ENCODE measurements at places on chromosomes 7 and 10.

DNA sequence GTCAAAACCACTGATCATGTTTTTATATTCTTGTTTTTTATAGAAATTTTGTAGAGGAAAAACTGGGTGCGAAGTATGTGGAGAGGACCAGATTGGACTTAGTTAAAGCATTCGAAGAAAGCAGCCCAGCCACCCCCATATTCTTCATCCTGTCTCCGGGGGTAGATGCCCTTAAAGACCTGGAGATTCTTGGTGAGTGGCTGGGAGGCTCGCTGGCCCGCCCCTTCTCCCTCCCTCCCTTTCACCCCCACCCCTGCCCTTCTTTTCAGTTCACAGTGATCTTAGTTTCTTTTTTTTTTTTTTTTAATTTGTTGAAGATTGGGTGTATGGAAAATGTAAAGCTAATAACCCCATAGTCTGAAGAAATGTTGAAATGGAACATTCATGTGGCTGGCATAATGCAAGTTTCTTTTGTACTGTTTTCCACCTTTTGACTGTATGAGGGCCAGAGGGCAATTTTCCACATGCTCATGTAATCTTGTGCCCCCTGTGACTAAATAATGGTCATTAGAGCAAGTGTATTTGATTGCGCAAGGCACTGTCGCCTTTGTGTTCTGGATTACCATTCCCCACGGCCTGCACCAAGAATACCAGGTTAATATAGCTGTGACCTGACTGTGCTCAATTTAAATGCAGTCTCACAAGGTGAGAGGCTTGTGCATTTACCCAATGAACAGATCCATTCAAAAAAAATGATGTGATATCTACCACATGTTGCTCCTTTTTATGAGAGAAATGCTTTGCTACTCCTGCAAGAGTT is 77.7 kb downstream of the CDCA7L start:
- no peaks in the 10 kb centered on the region for H3K27me3 ChIP-seq
- H3K4me1 ChIP-seq = peaks cover 12% of the 10 kb centered on the region
- H3K4me3 ChIP-seq = no peak overlapping the region
- DNase-seq = no peak
- no peaks in the 10 kb centered on the region for H3K36me3 ChIP-seq

DNA sequence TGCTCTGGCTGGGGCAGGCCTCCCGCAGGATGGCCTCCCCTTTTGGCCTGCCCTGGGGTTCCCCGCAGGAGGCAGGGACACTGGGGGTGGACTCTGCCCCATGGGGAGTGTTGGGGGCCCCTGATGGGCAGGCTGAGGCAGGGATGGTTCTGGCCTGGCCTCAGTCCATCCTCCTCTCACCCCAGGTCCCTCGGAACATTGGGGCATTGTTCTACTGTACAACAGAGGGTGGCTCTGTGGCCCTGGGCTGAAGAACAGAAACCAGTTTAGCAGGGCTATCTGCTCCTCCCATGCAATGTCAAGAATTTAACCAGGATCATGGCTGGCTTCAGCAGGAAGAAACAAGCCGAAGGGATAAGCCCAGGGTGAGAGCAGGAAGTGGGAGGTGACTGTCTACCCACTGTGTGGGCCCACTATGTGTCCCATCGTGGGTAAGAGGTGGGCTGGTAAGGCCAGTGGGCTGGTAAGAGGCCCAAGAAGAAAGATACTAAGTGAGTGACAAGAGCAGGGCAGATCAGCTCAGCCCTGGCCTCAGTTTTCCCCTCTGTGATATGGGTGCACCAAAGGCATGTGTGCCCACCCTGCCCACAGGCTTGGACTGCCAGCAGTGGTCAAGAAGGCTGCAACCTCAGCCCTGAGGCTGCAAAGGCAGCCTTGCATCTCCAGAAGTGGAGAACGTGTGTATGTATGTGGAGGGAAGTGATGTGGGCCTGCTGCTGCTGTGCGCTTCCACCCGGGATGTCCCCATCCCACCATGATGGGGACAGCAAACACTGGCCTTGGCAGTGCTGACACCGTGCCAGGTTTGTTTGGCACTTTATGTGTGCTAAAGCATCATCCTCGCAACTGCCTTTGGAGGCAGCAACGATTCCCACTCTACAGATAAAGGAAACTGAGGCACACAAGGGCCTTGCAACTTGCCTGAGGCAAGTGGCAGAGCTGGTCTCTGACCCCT is 138.9 kb downstream of the SH3PXD2A start:
- no peaks in the 10 kb centered on the region for H3K36me3 ChIP-seq
- no peak overlapping the region for H3K4me3 ChIP-seq
- H3K27ac ChIP-seq = peak overlapping the region; percentile 85
- no peaks in the 10 kb centered on the region for H3K27me3 ChIP-seq
- H3K4me1 ChIP-seq = peaks cover 30% of the 10 kb centered on the region
- DNase-seq = peak; percentile 78

- H3K36me3 ChIP-seq = no peaks in the 10 kb centered on the region
- H3K27ac ChIP-seq = no peak overlapping the region
- H3K27me3 ChIP-seq = no peaks in the 10 kb centered on the region
- H3K4me1 ChIP-seq = peaks cover 20% of the 10 kb centered on the region
- DNase-seq = no peak
- no peak overlapping the region for H3K4me3 ChIP-seq
Measured at GRCh38 chr10:78761311-78761781, 307.4 kb upstream of the ZMIZ1 start.

- no peaks in the 10 kb centered on the region for H3K27me3 ChIP-seq
- H3K36me3 ChIP-seq = peaks cover 3% of the 10 kb centered on the region
- H3K4me1 ChIP-seq = peaks cover 30% of the 10 kb centered on the region
- no peak overlapping the region for H3K27ac ChIP-seq
- no peak overlapping the region for H3K4me3 ChIP-seq
Measured at GRCh38 chr7:27094304-27095049, 1.3 kb downstream of the HOXA1 start.

DNA sequence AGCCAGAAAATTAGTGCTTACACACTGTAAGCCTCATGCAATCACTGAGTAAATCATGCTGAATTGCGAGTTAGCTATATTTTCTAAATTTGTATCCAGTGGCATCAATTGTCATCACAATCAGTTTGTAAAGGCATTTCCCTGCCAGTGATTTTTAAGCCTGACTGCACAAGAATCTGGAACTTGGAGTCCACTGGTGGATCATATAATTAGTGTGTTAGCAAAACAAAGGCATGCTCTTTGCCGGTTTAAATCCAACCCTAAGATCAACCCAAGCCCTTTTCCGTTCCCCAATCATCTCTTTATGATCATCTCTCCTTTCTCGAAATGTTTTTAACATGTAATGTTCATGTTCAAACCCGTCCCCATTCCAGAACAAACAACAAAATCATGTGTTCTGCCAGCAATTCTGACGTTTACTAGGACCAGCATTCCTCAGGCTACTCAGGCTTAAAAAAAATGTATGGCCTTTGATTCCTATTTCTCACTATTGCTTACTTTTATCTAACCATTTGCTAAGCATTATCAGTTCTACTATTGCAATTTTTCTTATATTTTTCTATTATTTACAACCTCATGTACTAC is 649.2 kb downstream of the SORCS1 start:
- no peak for DNase-seq
- H3K4me3 ChIP-seq = no peak overlapping the region

DNA sequence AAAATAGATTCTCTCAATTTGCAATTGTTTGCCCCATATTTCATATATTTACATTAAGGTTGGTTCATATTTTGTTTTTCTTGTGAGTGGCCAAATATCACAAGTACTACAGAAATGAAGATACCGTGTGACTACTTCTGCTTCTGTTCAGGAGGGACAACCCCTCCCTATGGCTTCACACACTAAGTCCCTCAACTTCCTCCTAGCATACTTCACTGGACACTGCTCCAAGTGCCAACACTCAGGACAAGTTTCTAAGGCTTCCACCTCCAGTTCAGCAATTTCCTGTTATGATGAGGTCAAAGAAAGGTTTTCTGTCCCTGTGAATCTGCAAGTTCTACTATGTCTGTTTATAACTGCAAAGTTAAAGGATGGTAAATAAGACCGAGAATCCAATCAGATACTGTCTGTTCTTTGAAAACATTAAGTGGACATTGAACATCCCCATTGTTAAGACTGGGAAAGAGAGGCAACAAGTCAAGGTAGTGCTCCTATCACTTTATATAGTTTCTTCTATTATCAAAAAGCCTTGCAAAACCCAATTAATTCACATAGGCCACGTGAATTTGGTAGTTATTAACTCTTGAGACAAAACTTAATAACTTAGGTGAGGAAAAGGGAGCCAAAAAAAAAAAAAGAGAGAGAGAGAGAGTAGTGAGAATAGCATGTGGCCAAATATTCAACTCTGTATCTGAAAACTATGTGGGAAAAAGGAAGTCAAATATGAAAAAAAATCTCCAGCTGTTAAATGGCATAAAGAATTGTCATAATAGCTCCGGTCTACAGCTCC is 81.3 kb upstream of the DKK1 start:
- no peaks in the 10 kb centered on the region for H3K27me3 ChIP-seq
- DNase-seq = peak; percentile 46
- no peaks in the 10 kb centered on the region for H3K36me3 ChIP-seq

DNA sequence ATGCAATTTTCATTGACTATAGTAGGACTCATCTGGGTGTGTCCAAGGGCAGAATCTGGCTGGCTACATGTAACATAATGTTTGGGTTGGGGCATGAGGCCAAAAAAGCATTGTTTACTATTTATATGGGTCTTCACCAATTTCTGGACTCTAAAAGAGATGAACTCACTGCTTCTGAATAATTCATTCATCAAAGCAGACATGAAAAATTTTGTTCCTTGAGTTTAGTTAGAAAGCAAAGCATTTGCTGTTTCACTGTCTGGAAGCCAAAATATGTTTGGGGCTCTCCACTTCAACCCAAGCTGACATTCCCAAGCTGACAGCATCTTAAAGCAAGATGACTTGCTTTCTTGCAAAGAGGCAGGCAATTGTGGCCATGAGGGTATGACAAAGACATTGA is 670.6 kb downstream of the SUGCT start:
- peaks cover 24% of the 10 kb centered on the region for H3K4me1 ChIP-seq
- no peaks in the 10 kb centered on the region for H3K27me3 ChIP-seq
- H3K4me3 ChIP-seq = no peak overlapping the region
- H3K27ac ChIP-seq = no peak overlapping the region
- peak; percentile 31 for DNase-seq

GRCh38 chr7:28672397-28672797 is 260.1 kb downstream of the CREB5 start:
- H3K4me3 ChIP-seq = no peak overlapping the region
- H3K27ac ChIP-seq = no peak overlapping the region
- no peaks in the 10 kb centered on the region for H3K36me3 ChIP-seq
- H3K4me1 ChIP-seq = peaks cover 26% of the 10 kb centered on the region

GRCh38 chr7:128829391-128830166 is 627 bp upstream of the FLNC start:
- peak; percentile 77 for DNase-seq
- peak overlapping the region; percentile 23 for H3K27ac ChIP-seq
- H3K4me3 ChIP-seq = peak overlapping the region; percentile 65
- no peaks in the 10 kb centered on the region for H3K36me3 ChIP-seq
- peaks cover 64% of the 10 kb centered on the region for H3K4me1 ChIP-seq
- no peaks in the 10 kb centered on the region for H3K27me3 ChIP-seq

GRCh38 chr7:755413-755805 is 28.3 kb upstream of the PRKAR1B start:
- H3K36me3 ChIP-seq = peaks cover 29% of the 10 kb centered on the region
- no peaks in the 10 kb centered on the region for H3K4me1 ChIP-seq
- H3K27ac ChIP-seq = no peak overlapping the region
- no peak overlapping the region for H3K4me3 ChIP-seq
- H3K27me3 ChIP-seq = no peaks in the 10 kb centered on the region

DNA sequence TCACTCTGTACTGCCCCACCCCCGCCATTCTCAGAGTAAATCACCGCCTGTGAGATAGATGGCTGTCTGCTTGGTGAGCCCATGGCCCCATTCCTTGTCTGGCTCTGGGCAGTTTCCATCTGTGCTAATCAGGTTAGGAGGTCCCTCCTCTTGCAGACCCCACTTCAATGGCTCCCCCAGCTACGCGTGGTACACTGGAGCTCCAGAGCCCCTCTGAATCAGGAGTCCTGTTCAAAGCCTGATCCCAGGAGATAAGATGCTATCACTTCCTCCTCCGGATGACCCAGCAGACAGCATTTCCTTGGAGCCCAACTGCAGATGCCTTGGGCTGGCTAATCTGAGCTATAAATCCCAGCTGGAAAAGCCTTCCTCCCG is 122.3 kb downstream of the SH3PXD2A start:
- no peak overlapping the region for H3K4me3 ChIP-seq
- no peaks in the 10 kb centered on the region for H3K27me3 ChIP-seq
- H3K36me3 ChIP-seq = no peaks in the 10 kb centered on the region
- H3K4me1 ChIP-seq = peaks cover 12% of the 10 kb centered on the region
